ENCODE measurements at places on chromosomes 2 and 18.

DNA sequence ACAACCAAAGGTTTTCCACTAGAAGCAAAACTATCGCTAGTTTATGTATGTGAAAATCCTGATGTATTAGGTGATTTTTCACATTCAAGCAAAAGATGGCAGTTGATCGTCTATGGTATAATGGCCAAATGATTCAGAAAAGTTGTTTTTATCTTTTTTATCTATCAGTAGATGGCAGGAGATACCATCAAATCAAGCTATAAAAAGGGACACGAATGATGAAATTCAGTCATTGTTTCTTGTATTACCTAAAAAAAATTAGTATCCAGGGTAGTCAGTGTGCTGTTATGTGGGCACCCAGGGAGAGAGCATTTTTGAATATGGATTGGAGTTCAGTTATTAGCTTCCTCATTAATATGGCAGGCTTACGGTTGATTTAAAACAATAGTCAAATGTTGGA is 22.9 kb upstream of the CAVIN2 start:
- DNase-seq: no peak

DNA sequence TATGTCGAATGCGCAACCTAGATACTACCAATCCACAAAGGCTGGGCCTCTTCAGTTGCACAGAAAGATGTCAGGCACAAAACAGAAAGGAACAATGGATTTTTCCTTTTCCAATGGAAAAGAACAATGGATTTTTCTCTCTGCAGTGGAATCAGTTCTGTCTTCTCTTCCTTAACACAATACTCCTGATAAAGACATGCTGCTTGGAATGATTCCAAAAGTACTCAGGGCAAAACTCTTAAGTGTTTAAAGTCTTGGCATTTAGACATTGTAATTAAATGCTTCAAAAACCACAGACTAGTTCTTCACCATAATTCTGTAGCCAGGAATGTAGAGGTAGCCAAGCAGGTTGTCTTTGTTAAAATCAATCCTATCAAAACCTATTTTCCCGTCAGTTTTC is 46.7 kb upstream of the FLACC1 start:
- no peak for DNase-seq

DNA sequence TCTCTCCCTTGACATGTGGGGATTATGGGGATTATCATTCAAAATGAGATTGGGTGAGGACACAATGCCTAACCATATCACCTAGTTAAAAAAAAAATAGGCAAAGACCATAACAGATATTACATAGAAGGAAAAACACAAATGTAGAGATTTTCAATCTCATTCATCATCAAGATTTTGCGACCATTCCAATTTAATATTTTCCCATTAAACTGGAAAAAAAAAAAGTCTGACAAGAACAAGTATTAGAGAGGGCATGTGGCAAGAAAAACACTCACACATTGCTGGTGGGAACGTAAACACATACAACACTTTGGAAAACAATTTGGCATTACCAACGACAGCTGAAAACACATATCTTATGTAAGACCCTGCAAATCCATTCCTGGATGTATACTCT is 71.0 kb upstream of the MYCN start:
- DNase-seq: no peak

DNA sequence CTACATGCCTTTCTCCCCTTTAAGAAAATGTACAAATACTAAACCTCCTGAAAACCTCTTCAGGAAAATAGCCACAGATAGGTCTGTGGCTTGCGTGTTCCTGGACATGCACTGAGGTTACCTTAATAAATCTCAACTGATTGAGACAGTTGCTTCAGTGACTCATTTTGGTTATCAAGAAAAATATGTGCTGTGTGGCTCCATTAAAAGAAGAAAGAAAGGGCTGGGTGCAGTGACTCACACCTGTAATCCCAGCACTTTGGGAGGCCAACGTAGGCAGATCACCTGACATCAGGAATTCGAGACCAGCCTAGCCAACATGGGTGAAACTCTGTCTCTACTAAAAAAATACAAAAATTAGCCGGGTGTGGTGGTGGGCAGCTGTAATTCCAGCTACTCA is 27.1 kb downstream of the CREG2 start:
- DNase-seq: no peak

DNA sequence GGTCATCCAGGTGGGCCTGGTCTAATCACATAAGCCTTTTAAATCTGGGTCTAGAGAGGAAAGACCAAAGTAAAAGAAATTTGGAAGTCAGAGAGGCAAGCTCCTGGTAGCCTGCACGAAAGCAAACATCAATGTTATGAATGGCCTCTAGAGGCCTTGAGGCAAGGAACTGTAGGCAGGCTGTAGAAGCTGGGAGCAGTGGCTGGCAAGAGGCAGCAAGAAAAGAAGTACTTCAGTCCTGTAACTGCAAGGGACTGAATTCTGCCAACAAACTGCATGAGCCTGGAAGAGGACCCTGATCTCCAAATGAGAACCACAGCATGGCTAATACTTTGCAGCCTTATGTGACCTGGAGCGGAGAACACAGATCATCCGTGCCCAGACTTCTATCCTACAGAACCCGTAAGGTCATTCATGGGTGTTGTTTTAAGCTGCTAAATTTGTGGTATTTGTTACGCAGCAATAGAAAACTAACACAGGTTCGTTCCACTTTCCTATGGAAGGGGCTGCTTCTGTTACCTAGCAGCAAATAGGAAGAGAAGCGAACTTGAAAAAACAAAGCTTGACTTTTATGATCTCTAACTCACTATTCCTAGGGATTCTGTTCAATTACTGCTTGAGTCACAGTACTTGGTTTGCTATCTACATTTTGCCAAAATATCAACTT is 1.2 kb downstream of the IMMT start:
- peak; percentile 40 for DNase-seq

- no peak for DNase-seq
These were observed 47.5 kb downstream of the EML4 start for GRCh38 chr2:42216694-42217093.

GRCh38 chr2:38690499-38691420 is 24.8 kb downstream of the GALM start:
- no peak for DNase-seq

GRCh38 chr2:200101922-200102321 is 146.5 kb downstream of the MAIP1 start:
- DNase-seq: no peak

GRCh38 chr2:1662606-1663180 is 81.6 kb downstream of the PXDN start:
- DNase-seq: no peak

- DNase-seq: no peak
These were observed 1217.0 kb upstream of the ZEB2 start for GRCh38 chr2:145736871-145737270.

DNA sequence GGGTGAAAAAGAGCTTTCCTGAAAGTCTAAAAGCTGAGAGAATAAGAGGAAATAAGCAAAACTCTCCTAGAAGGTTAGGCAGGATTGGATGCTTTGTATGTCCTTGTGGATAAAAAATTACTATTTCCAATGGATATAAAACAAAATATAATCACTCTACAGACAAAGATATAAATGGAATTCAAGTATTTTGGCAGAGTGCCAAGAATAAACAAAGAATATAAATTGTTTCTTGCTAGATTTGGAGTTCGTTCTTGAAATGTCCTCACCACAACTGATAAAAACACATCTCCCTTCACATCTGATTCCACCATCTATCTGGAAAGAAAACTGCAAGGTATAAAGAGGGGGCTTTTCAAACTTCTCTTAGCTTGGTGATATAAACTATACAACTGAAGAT is 13.3 kb downstream of the SULT1C3 start:
- DNase-seq: no peak

- no peak for DNase-seq
These were observed 587.3 kb upstream of the ID2 start for GRCh38 chr2:8094526-8094925.

GRCh38 chr2:233356546-233357308 is 2.4 kb downstream of the DGKD start:
- no peak for DNase-seq

DNA sequence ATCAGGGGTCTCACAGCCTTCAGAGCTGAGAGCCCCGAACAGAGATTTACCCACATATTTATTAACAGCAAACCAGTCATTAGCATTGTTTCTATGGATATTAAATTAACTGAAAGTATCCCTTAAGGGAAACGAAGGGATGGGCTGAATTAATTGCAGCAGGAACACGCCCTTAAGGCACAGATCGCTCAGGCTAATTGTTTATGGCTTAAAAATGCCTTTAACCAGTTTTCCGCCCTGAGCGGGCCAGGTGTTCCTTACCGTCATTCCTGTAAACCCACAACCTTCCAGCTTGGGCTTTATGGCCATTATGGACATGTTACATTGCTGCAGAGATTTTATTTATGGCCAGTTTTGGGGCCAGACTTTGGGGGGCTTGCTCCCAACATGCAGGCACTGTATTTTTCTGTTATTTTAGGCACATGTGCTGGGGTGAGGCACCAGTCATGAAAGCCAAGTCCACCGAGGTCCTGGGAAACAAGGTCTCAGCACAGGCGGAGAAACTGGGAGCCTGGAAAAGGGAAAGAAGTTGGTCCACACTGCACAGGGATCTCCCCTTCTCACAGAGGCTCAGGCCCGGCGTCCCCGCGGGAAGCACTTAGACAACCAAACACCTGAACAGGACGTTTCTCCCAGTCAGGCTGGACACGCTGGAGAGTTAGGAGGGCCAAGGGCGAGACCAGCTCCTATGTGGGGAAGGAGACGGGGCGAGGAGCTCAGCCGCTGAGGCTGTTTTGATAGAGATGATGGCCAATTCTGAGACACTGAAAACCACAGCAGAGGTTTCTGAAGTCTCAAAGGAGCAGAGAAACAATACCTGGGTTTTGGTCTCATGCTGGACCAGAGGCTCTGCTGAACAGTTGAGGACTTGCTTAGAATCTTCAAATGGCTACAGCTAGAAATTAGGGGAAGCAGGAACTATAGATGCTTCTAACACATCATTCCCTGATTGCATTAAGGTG is 86.7 kb downstream of the TMEM18 start:
- peak; percentile 53 for DNase-seq

GRCh38 chr2:20615466-20616241 is 35.2 kb downstream of the HS1BP3 start:
- DNase-seq: no peak

- no peak for DNase-seq
These were observed 435 bp downstream of the IFT172 start for GRCh38 chr2:27489118-27489497.

DNA sequence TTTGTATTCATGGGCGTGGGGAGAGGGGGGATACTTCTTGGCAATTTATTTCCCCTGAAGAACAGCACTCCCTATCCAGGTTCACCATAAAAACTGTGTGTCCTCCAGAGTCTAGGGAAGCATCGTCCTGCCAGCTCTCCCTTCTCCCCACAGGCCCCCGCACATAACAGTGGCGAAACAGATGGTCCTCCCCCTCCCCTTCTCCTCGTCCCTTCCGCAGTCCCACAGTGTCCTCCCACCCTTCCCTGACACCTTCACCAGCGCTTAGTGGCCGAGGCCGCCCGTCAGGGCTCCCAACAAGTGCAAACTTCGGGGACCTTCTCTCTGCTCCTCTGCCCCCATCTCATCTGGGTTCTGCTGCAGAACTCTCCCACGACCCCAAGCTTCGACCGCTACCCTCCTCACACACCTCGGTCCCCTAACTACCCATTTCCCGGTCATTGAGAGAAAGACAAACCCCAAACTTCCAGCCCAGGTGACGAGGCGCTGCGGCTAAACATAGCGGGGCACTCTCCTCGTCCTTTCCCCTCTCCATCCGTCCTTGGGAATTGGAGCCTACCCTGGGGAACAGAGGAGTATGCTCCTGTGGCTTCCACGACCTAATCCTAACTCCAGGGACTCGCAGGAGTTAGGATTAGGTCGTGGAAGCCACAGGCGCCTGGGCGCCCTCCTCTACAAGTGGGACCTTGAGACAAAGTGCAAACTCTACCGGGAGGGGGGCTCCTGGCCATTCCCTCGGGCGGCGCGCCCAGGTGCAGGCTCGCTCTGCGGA is 971 bp downstream of the ZNF385B start:
- DNase-seq: no peak

DNA sequence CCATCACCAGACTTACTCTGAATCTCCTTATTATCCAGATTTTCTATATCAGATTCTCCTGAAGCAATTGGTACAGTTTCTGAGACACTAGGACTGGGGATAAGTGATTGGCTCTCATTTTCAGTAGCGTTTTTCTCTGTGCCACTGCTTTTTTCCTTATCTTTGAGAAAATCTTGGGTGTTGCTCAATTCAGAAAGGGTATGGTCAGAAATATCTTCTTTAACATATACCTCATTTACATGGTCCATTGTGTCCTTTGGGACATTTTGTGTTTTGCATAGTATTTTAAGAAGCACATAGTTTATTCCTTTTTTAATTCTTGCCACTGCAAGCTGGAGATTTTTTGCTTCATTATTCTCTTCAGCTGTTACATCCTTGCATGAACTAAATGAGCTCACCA is 56.6 kb upstream of the SCN9A start:
- no peak for DNase-seq

DNA sequence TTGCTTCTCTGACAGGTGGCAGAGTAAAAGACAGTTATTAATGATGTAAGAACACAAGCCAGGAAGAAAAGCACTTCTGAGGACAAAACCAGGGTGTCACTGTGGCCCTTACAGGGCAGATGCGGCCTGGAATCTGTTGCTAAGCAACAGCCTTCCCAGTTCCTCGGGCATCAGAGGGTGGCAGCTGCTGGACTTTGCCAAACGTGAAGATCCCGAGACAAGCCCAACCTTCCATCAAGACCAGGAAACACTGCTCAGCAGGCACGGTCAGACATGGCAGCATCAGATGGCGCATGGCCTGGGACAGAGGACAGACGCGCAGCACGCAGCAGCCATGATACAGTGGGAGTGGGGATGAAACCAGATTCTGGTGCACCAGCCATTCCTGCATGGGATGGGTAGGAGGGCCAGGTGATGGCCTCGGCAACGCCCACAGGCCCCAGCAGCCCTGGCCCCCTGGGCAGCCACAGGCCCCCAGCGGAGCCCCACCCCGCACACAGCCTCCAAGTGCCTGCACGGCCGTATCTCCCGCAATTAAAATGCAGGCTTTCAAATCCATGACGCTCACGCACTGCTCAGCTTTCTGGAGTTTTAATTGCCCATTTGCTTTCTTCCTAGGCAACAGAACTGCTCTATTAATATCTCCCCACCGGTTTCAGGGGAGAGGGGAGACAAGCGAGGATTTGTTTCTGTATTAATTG is 89.0 kb downstream of the EIPR1 start:
- no peak for DNase-seq

DNA sequence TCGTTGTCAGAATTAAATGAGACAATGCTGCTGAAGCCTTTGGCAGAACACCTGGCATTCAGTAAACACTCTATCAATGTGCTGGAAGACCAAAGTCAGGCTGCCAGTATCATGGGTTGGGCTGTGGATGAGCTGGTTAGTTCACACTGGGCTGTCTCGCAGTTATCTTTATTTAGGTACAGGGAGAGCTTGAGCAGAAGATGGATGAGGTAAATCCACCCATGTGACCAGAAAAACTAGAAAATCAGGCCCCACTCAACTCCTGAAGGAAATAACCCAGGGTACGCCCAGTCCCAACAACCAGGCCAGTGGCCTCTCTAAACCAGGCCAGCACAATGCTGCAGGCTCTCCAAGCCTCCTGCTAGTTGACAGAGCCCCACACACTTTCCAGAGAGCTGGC is 330.3 kb downstream of the TNS1 start:
- DNase-seq: peak; percentile 69

DNA sequence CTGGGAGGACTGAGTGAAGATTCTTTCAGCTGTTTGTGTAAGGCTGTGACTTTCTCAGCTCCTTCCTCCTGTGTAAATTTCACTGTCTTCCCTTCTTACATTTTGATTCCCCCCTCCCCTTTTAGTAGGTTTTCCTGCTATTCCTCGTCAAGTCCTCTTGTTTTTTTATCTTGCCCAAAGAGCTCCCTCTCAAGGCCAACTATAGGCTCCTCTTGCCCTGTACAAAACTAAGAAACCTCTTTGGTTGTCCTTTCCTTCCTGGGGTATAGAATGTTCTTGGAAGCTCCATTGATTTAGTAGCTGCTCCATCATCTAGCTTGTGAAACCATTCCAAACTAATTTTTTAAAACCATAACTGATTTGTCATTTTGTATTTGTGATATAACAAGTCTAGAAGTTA is 7.3 kb downstream of the CCDC121 start:
- peak; percentile 18 for DNase-seq
